ENCODE measurements at places on chromosomes 11 and 22. TPM values are rescaled to one million over a fixed set of nuclear protein-coding genes. Genes with fewer than 3 reads are reported as not detected.

GRM5 gene
- total RNA-seq: not detected

DNA sequence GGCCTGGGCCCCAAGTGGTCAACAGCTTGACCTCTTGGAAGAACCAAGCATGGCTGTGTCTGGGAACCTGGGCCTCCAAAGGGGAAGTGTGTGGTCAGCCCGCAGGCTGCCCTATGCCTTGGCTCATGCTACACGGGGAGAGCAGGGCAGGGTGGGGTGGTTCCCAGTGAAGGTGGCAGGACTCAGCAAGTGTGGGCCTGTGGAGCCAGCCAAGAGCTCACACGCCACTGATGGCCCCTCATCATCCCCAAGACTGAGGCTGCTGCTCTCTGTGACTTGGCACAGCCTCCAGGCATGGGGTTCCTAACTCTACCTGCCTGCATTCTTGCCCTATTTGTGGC is 15.9 kb upstream of the DGCR8 start:
- H3K27me3 ChIP-seq: no peaks in the 10 kb centered on the region
- H3K36me3 ChIP-seq: no peaks in the 10 kb centered on the region
- peaks cover 18% of the 10 kb centered on the region for H3K4me1 ChIP-seq

DNA sequence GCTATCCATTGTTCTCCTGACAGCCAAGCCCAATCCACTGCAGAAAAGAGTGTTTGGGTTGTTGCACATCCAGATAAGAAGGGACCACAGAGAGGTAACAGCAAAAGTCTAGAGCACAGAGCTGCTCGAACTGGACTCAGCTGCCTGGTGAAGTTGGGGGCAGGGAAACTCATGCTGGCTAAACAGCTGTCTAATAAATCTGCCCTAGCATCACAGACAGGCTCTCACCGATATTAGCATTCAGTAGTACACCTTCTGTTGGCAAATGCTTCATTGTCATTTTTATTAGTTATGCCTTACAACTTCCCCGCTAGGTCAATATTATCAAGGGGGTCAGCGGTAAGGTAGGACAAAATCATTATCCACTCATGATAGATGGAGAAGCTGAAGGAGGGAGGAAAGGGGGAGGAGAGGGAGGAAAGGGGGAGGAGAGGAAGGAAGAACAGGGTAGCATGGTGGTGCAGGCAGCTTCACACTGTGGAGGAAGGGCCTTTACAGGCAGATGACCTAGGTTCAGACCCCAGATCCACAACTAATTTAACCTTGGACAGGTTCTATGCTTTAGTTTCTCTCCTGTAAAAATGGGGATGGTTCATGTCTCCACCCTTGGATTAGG is 102.7 kb downstream of the LARGE1 start:
- H3K27me3 ChIP-seq: no peaks in the 10 kb centered on the region
- H3K4me1 ChIP-seq: peaks cover 5% of the 10 kb centered on the region
- DNase-seq: no peak

GRCh38 chr11:65470433-65471049 is 28.3 kb upstream of the MALAT1 start:
- H3K4me1 ChIP-seq: peaks cover 15% of the 10 kb centered on the region
- H3K36me3 ChIP-seq: peaks cover 5% of the 10 kb centered on the region
- no peak overlapping the region for H3K4me3 ChIP-seq

GRCh38 chr22:23686416-23687024 is 4.3 kb upstream of the RGL4 start:
- no peak overlapping the region for H3K4me3 ChIP-seq
- H3K27ac ChIP-seq: no peak overlapping the region
- H3K36me3 ChIP-seq: no peaks in the 10 kb centered on the region
- H3K4me1 ChIP-seq: no peaks in the 10 kb centered on the region
- no peak for DNase-seq
- no peaks in the 10 kb centered on the region for H3K27me3 ChIP-seq

GRCh38 chr22:45317551-45318167 is 7.9 kb downstream of the FAM118A start:
- no peaks in the 10 kb centered on the region for H3K27me3 ChIP-seq
- no peak for DNase-seq
- peaks cover 15% of the 10 kb centered on the region for H3K4me1 ChIP-seq
- peak overlapping the region; percentile 42 for H3K27ac ChIP-seq
- H3K4me3 ChIP-seq: no peak overlapping the region

DNA sequence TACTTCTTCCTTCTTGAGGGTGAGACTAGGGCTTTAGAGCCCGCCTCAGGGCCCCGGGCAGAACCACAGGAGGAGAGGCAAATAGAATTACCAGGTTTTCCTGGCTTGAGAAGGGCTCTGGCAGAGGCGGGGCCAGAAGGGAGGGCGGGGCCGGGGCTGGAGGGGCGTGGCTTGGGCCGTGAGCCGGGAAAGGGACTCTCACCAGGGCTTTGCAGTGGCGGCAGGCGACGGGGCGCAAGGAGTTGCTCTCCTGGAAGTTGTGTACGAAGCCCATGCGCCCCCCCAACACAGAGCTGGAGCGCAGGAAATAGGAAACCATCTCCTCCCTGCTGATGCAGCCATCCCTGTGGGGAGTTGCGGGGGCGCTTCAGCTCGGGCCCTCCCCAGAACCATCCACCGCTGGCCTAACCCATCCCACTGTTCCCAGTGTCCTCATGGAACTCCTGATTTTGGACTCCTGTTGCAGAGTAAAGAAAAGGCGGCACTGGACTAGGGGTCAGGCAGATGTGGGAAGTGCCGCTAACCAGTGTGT is 6.9 kb upstream of the NRXN2 start:
- H3K36me3 ChIP-seq: no peaks in the 10 kb centered on the region
- H3K27me3 ChIP-seq: peaks cover 25% of the 10 kb centered on the region
- no peak for DNase-seq
- H3K4me3 ChIP-seq: no peak overlapping the region

Data from MCF 10A (cell line).